ENCODE measurements at places on chromosomes 5 and 9.

DNA sequence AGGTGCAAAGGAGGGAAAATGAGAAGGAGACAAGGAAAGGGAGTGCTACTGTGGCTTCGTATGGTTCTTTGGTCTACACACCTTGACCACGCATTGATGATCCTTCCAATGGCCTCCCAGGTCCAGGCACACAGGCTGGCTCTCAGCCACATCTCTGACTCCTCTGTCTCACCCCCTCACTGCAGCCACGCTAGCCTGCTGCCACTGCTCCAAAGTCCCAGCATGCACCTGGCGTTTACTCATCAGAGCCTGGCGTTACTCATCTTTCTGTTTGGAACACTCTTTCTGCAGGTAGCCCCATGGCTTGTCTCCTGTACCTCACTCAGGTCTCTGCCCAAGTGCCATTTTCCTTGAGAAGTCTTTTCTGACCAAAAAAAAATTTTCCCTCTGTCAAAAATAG is 195.5 kb downstream of the SNCAIP start:
- no peak for DNase-seq

GRCh38 chr5:173035904-173036707 is 20.0 kb upstream of the CREBRF start:
- no peak for DNase-seq

DNA sequence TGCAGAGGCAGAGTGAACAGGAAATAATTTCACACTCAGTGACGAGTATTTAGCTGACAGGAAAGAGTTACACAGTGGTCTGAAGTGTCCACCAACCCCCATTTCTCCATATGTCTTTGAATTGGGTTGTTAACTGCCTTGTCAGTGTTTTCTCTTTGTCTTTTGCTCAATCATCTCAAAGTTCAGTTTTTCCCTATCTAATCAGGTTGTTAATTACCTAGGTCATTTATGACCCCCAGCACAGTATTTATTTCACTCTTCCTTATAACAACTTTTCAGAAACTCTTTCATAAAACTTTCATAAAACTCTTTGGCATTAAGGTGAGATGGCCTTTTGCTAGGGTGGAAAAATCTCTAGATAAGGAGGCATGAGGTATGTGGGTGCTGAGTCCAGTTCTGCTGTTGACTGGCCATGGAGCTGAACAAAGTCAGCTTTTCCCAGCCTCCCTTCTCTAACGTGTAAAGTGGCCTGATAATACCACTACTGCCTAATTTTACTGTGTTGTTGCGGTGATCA is 5.2 kb upstream of the ALDOB start:
- no peak for DNase-seq

GRCh38 chr9:70283848-70284247 is 25.1 kb downstream of the SMC5 start:
- no peak for DNase-seq
